Cardiac muscle cell (in vitro differentiated cells and primary cell): ENCODE measurements at places on chromosomes 11 and 22. TPM values are rescaled to one million over a fixed set of nuclear protein-coding genes. Genes with fewer than 3 reads are reported as not detected.

TMEM41B gene
- 62.2 and 63.3 TPM in 2 replicates for polyA plus RNA-seq

DNA sequence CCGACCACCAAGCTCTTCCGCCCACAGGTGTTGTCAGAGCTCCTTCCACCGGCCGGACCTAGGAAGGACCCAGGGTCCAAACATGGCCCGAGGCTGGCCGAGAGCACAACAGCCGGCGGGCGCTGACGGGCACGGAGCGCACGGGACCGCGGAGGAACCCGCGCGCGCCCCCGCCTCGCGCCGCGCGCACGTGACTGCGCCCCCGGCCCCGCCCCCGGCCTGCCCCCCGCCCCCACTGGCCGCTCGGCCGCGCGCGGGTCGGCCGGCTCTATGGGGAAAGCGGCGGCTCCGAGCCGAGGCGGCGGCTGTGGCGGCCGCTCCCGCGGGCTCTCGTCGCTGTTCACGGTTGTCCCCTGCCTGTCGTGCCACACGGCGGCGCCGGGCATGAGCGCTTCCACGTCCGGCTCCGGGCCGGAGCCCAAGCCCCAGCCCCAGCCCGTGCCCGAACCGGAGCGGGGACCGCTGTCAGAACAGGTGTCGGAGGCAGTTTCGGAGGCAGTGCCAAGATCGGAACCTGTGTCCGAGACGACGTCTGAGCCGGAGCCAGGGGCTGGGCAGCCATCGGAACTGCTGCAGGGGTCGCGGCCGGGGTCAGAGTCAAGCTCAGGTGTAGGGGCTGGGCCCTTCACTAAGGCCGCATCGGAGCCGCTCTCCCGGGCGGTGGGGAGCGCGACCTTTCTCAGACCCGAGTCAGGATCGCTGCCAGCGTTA is at the start of gene OSBP2:
Gene OSBP2 (plus strand): TSS at position 235 of the 711 bp plus-strand sequence. CDS start 36 bp downstream, at position 271.
- H3K27ac ChIP-seq, result peak within 1 kb of the TSS; percentile 7
- peak; percentile 6 for DNase-seq
- peak within 1 kb of the TSS; percentile 49 for H3K4me3 ChIP-seq

DNA sequence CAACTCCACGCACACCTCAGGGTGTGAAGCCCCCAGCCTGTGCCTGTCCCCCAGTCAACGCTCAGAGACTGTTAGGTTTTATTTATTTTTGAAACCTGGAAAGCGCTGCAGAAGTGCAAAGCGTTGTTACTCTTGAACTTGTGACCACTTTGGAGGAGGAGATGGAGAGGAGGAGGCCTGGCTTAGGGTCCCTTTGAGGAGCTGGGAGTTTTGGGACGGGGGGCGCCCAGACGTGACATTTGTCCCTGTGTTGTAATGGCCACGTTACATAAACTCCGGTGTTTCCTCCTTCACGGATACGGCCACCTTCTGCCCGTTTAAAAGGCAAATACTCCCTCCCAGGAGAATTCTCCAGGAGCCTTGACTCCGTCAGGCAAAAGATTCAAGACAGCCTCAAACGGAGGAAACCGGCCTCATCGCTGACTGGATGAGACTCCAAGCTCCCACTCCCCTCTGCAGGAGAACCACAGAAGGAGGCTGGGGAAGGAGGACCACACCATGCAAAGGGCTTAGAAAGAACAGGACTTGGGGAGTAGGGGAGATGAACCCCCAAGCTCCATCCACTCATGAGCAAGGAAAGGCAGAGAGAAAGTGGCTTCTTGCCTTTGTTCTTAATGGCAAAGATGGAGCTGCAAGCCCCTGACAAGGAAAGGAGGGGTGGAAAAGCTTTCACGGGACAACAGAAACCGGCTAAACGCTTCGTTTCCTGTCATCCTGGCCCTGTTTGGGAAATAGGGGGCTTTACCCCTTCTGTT is 630 bp downstream of the PIK3IP1 start:
- peak overlapping the region; percentile 29 for H3K4me3 ChIP-seq
- no peaks in the 10 kb centered on the region for H3K36me3 ChIP-seq
- H3K27ac ChIP-seq, result no peak overlapping the region
- no peak for DNase-seq

- H3K4me3 ChIP-seq, result no peak overlapping the region
- H3K4me1 ChIP-seq, result peaks cover 6% of the 10 kb centered on the region
- no peak for DNase-seq
- H3K36me3 ChIP-seq, result no peaks in the 10 kb centered on the region
- no peak overlapping the region for H3K27ac ChIP-seq
- no peaks in the 10 kb centered on the region for H3K27me3 ChIP-seq
These were observed 200.7 kb upstream of the NCAM1 start for GRCh38 chr11:112760396-112761059.

- peak; percentile 54 for DNase-seq
- H3K36me3 ChIP-seq, result no peaks in the 10 kb centered on the region
- H3K4me3 ChIP-seq, result no peak overlapping the region
- H3K27me3 ChIP-seq, result no peaks in the 10 kb centered on the region
- H3K27ac ChIP-seq, result no peak overlapping the region
These were observed 7.0 kb upstream of the KCNE3 start for GRCh38 chr11:74474316-74474715.
